ENCODE measurements at places on chromosomes 6 and 20.

GRCh38 chr6:77450924-77451323, 12.4 kb downstream of the HTR1B start:
- no peaks in the 10 kb centered on the region for H3K36me3 ChIP-seq
- H3K4me1 ChIP-seq: peaks cover 3% of the 10 kb centered on the region
- DNase-seq: no peak
- H3K4me3 ChIP-seq: no peak overlapping the region
- no peaks in the 10 kb centered on the region for H3K27me3 ChIP-seq
- H3K27ac ChIP-seq: no peak overlapping the region

DNA sequence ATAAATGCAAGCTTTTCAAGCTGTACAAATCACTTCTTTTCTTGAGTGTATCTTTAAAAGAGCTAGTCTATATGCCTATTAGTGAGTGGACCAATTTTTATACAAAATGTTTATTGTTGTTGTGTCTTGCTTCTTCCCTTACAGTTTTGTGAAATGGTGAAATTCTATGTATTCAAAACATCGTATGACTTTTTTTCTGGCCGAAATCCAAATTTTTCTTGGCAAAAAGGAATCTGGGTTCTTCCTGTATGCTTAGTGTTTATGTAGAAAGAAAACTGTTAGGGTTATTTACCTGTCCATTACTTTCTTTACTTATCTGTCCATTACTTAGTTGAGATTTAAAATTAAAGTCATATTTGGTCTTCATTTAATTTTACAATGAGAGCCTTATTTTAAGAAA, 153.9 kb downstream of the MMS22L start:
- no peaks in the 10 kb centered on the region for H3K4me1 ChIP-seq
- no peak for DNase-seq
- no peak overlapping the region for H3K4me3 ChIP-seq
- no peaks in the 10 kb centered on the region for H3K36me3 ChIP-seq
- peaks cover 7% of the 10 kb centered on the region for H3K27me3 ChIP-seq

DNA sequence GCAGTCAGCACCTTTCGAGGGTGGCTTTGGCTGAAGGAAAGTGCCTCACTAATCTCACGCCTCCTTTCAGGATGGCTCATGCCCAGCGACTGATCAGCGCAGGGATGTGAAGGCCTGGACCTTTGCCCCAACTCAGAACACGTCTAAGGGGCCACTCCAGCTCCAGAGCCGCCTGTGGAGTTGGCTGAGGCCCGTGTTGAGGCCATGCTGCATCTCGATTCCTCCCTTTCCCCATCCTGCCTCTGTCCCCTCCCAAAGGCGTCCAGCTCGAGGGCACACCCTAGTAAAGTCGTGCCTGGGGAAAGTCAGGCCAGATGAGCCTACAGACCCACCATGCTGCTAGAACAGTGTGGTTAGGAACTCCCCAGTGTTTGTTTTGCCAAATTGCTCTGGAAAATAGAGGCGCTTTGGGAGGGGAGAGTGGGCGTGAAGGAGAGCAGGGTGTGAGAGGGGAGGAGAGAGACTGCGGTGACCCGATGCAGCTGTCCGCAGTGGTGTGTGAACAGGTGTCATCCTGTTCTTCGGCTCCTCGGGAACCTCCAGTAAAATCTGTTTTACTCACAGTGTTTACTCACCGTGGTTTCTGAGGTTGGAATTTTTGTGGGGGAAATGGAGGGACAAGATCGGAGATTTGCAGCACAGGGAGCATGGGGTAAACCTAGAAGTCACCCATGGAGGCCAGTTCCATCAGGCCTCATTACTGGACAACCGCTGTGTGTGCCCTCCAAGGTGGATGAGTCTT, 85.0 kb upstream of the PMEPA1 start:
- DNase-seq: no peak
- no peak overlapping the region for H3K27ac ChIP-seq
- H3K4me1 ChIP-seq: peaks cover 14% of the 10 kb centered on the region
- no peaks in the 10 kb centered on the region for H3K36me3 ChIP-seq

DNA sequence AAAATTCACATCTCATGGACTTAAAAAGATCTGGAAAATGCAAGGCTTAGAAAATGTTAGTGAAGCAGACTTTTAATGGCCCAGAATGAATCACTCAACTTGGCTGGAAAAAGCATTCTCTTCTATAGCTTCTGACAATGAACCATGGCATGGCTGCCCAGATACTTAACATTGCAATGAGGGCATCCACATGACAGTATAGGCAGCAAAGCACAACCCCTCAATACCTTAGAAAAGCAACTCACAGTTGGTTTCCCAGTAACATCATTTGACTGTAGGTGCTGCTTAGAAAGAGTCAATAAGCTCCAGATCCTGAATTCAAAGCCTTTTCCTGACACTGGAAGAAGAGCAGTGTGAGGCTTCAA, 155.8 kb downstream of the EYA4 start:
- no peak for DNase-seq
- no peak overlapping the region for H3K4me3 ChIP-seq
- no peaks in the 10 kb centered on the region for H3K36me3 ChIP-seq
- H3K27me3 ChIP-seq: 0 out of 2 replicates have a peak, but pooled peaks cover 4% of the 10 kb centered on the region
- H3K4me1 ChIP-seq: no peaks in the 10 kb centered on the region
- no peak overlapping the region for H3K27ac ChIP-seq

DNA sequence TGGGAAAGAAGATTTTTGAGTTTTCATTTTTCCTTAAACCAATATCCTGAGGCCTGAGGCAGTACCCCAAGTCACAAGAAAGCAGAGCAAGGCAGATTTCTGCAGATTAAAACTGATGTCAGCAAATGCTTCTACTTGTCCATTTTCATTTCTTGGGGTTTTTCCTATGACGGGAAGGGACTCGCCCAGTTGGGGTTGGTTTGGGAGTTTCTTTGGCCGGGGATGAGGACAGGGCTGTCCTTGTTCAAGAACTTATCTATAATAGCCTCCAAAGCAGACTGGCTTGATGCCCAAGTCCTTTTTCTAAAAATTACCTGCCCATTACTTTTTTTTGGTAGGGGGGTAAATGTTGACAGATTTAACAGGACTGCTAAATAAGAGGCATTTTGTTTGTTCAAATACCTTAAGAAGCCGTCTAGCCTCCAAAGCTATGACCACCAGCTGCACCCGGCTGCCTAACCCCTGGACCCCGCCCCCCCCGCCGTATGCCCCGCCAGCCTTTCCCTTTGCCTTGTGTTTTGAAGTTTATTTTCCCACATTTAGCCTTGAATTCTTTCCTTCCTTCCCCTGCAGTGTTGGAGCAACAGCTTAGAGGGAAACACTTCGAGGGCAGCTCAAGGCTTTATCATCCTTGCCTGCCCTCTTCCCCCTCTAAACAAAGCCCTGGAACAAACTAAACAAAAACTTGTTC, 2.5 kb downstream of the KCNK5 start:
- H3K27me3 ChIP-seq: peaks cover 13% of the 10 kb centered on the region
- no peak overlapping the region for H3K4me3 ChIP-seq
- DNase-seq: no peak
- H3K36me3 ChIP-seq: no peaks in the 10 kb centered on the region

- H3K27me3 ChIP-seq: peaks cover under 1% of the 10 kb centered on the region
- no peaks in the 10 kb centered on the region for H3K4me1 ChIP-seq
- DNase-seq: no peak
- H3K36me3 ChIP-seq: no peaks in the 10 kb centered on the region
- H3K4me3 ChIP-seq: no peak overlapping the region
These were observed 64.3 kb upstream of the MLN start for GRCh38 chr6:33868141-33868540.

- no peak overlapping the region for H3K4me3 ChIP-seq
- H3K27ac ChIP-seq: no peak overlapping the region
These were observed 96.2 kb downstream of the THBS2 start for GRCh38 chr6:169157197-169158148.

GRCh38 chr6:99185525-99185924, 163.9 kb downstream of the FAXC start:
- no peak for DNase-seq
- no peaks in the 10 kb centered on the region for H3K36me3 ChIP-seq
- H3K27me3 ChIP-seq: peaks cover 4% of the 10 kb centered on the region
- H3K4me3 ChIP-seq: no peak overlapping the region

DNA sequence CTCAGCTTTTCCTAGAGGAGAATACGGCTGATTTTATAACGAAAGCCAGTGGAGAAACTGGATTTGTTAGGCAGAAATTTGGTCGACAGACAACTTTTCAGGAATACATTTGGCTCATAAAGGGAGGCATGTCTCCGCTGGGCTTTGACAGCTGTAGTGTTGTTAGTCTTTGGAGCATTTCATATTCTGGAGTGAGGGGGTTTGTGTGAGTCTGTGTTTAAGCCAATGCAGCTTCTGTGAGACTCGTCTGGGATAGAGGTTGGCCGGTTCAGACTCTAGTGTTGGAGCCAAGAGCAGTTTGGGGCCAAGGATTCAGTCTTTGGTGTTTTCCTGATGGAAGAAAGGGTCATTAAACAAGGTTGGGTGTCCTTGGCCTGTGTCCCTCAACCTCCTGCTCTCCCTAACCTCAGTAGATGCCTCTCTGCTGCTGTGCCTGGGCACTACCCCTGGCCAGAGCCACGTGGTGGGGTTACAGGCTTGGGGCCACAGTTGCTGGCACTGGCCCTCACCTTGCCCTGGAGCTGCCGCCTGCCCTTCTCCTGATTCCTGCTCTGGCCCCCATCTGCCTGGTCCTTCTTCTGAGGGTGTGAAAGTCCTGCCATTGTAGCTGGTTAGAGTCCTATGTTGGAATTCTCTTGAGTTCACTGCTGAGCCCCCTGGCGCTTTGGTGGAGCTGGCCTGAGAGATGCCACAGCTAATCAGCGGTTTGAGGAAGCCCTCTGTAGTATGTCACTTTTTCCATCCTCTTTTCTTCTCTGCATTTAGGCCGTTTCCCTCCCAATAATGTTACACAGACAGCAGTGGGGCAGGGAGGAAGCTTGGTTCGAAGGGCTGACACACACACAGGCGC, 6.9 kb downstream of the PTK7 start:
- no peak overlapping the region for H3K27ac ChIP-seq
- peaks cover 16% of the 10 kb centered on the region for H3K4me1 ChIP-seq
- H3K27me3 ChIP-seq: no peaks in the 10 kb centered on the region
- H3K4me3 ChIP-seq: no peak overlapping the region
- no peak for DNase-seq

DNA sequence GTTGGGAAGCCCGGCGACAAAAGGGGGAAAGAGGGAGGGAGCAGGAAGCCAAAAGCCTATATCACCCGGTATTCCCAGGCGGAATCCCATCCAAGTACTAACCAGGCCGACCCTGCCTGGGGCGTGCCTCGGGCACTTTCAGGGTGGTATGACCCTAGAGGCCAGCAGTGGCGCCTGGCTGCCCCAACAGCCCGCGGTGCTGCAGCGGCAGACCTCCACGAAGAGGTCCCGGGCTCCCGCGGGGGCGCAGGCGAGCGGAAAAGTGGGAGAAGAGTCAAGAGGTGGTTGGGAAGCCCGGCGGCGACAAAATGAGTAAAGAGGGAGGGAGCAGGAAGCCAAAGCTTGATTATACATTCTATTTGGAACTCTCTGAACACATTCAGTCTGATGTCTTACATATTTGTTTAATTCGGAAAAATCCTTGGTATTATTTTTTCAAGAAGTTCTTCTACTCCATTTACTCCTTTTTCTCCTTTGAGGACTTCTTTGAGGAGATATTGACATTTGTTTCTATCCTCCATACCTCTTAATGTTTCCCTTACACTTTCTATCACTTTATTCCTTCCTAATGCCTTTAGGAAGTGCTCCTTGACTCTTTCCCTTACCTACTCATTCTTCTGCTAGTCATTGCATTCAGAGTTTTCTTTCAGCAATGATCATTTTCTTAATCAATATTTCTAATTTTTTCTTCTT, 11.5 kb downstream of the TREML4 start:
- no peaks in the 10 kb centered on the region for H3K36me3 ChIP-seq
- peaks cover 6% of the 10 kb centered on the region for H3K4me1 ChIP-seq
- no peak overlapping the region for H3K27ac ChIP-seq
- DNase-seq: peak; percentile 14

DNA sequence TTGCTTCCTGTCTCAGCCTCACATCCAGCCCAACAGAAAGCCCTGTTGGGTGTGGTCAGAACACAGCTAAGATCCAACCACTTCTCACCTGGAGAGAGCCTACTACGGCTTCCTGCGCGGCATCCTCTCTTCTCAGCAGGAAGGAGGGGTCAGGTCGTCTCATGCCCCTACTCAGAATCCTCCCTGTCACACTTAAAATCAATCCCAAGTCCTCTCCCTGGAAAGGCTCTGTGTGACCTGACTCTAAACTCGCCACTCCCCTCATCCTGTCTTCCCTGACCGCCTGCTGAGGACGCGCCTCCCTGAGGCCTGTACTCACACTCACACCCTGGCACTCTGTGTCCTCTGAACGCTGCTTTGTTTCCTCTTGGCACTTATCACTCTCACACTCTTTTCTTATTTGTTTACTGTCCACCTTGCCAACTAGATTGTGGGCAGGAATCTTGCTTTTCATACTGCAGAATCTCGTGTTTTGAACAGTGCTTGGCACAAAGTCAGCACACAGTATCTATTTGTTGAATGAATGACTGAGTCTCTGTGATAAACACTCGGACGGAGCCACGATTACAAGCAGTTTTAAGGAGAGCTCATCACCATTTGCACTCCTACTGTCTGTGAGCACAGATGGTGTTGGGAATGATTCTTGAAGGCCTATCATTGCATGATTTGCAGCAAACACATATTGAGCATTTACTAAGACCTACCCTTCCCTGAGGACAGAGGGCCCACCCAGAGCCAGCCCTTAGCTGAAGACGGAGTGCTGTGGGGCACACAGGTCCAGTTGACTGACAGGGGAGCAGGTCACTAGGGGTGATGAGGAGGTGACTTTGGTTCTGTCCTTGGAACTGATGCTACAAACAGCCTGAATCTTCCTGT, 18.7 kb downstream of the RAB5IF start:
- H3K36me3 ChIP-seq: no peaks in the 10 kb centered on the region
- DNase-seq: no peak
- no peaks in the 10 kb centered on the region for H3K27me3 ChIP-seq
- no peak overlapping the region for H3K4me3 ChIP-seq
- H3K4me1 ChIP-seq: no peaks in the 10 kb centered on the region

- H3K27ac ChIP-seq: no peak overlapping the region
- H3K36me3 ChIP-seq: no peaks in the 10 kb centered on the region
- no peak overlapping the region for H3K4me3 ChIP-seq
- peaks cover 3% of the 10 kb centered on the region for H3K27me3 ChIP-seq
- DNase-seq: no peak
- H3K4me1 ChIP-seq: no peaks in the 10 kb centered on the region
These were observed 273.9 kb downstream of the ZNF217 start for GRCh38 chr20:53319716-53320115.

GRCh38 chr20:46267108-46268105, 40.9 kb downstream of the CDH22 start:
- H3K27me3 ChIP-seq: peaks cover 28% of the 10 kb centered on the region
- DNase-seq: no peak
- no peak overlapping the region for H3K27ac ChIP-seq
- no peak overlapping the region for H3K4me3 ChIP-seq
- no peaks in the 10 kb centered on the region for H3K4me1 ChIP-seq

DNA sequence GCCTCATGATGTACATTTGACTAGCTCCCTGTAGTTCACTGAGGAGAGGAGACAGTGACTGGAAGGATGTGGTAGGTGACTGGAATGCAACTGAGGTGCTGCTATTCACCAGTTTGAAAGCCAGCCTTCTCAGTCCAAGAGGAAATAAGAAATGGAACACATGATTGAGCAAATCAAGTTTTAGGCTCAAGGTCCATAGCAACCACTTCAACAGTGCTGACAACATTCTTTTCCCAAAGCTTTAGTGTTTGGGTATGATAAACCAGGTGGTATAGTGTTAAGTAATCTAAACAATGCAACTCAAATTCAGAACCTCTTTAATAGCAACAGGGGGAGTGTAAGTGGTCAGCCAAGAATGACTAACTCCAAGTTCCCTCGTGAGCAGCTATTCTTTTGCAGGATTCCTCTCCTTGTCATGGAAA, 9.2 kb downstream of the ZHX3 start:
- no peak for DNase-seq
- peak overlapping the region; percentile 34 for H3K27ac ChIP-seq
- no peaks in the 10 kb centered on the region for H3K36me3 ChIP-seq
- H3K4me1 ChIP-seq: peaks cover 15% of the 10 kb centered on the region
- no peaks in the 10 kb centered on the region for H3K27me3 ChIP-seq
